Stimulated activated naive CD8-positive, alpha-beta T cell treated with anti-CD3 and anti-CD28 coated beads, Interleukin-15, amount 100 ng/mL, for 72 hours (primary cell): ENCODE measurements at places on chromosomes 4 and X.
A peak's percentile ranks its signal among the peaks of the same experiment; 100 is the strongest.

DNA sequence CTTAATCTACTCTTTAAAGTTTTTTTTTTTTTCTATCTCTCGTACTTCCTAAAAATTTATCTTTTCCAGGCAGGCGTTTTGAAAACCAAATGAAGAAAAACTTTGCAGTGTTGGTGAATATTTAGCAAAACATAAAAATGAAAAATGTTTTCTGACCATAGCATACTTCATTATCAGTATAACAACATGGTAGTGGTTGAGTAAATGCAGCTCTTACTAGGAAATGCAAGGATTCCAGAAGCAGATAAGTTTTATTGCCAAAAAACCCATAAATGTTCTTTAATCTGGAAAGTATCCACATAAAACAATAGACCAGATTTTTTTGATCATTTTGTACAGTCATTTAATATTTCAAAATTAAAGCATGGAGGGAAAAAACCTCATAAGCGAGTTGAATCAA is 136.9 kb upstream of the GUCY1A1 start:
- DNase-seq: no peak

GRCh38 chrX:19514791-19515614 is at the start of gene MAP3K15:
Gene MAP3K15 (minus strand): TSS chrX:19515508. CDS start chrX:19515261, 247 bp downstream.
- DNase-seq: peak; percentile 14

GRCh38 chrX:154441564-154441963 is 2.4 kb upstream of the FAM50A start:
- no peak for DNase-seq

DNA sequence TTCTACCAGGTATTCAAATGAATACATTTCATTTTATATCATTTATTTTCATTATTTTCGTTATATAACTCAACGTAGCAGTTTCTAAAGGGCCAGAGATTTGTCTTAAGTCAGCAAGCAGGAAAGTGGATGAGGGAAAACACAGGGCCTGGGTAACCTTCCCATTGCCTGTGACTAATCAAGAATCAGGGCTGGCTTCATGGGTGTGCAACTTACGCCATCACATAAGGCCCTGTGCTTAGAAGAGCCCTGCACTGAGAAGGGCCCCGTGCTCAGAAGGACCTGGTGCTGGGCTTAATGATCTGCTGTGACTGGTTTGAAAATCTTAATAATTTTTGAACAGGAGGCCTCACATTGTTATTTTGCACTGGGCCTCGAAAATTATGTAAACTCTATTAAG is 65.4 kb upstream of the FAM9C start:
- DNase-seq: no peak

DNA sequence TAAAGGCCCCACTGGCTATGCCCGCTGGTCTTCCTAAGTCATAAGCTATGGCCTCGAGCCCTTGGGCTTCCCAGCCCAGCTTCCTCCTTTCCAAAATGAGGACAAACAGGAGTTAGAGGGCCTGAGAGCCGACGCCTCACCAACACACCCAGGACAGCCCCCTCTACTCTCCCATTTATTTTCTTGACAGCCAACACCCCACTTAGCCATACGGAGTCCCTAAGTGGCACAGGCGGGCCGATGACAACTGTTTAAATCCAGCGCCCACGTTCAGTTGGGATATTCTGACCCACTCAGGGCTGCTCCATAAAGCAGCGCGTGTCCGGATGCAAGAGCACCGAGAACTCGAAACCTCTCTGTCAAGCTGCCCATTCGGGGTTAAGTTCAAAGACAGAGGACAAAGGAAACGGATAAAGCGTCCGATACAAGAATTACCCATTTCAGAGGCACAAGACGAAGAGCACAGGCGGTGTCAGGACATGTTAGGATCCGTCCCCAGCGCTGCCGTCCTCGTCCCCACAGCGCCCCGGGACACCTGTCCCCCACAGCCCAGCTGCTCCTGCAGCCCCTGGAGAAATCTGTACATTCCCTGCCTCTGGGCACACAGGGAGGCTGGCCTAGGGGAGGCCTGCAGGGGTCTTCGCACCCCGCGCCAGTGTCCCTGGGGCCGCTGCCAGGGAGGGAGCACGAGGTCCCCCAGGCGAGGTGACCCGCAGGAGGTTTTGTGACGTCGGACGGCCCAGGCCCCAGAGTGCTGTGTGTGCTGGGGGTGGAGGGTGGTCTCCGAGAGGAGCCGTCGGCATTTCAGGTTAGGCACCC is 1.2 kb downstream of the PRKX start:
- DNase-seq: no peak

DNA sequence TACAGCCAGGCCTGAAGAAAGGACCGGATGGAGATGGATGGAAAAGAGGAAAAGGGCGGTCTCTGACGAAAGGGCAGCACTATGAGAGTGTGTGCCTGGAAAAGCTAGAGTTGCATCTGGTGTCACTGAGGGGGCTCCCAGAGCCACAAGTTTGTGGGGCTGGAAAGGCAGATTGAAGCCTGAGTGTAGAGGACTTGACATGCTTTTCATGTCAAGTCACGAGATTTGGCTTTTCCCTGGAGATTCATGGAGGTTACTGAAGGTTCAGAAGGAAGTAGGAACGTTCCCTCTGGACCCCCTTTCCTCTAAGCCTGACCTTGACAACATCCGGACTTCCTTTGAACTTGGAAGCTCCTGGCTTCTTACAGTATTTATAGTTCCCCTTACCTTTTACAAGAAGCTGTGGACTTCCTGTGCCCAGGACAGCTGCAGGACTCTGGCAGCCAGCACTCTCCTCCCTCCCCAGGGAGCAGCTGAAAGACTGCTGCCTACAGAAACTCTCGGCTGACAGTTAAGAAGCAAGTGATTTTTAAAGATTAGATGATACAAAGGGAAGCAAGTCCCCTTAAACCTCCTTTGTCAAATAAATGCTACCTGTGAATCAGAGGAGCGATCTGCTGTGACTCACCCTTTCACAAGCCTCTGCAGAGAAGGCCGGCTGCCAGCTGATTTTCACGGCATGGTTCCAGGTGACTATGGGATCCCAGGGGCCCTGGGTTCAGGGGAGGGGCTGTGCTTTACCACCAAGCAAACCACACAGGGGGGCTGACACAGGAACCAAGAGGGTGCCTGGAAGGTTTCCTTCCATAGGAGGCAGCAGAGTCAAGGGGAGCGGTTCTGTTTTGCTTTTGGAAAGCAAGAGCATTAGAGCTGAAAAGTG is 72.9 kb upstream of the STIM2 start:
- peak; percentile 48 for DNase-seq

GRCh38 chr4:91963486-91963885 is 340.3 kb upstream of the GRID2 start:
- no peak for DNase-seq

DNA sequence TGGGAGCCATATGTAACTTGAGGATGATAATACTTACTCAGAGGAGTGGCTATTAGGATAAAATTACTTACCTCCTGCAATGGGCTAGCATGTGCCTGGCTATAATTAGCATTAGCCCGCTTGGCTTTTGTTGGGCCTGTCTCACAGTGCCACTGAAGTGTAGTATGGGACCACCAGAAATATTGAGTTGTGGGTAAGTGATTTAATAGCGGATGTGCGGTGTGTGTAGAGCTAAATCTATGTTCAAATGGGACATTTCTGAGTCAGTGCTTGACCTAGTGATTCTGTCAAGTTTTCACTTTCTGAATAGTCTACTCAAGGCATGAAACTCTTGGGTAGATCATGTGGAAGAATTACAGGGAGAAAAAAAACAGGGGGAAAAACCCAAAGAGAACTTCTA is 3.5 kb upstream of the CLNK start:
- no peak for DNase-seq

DNA sequence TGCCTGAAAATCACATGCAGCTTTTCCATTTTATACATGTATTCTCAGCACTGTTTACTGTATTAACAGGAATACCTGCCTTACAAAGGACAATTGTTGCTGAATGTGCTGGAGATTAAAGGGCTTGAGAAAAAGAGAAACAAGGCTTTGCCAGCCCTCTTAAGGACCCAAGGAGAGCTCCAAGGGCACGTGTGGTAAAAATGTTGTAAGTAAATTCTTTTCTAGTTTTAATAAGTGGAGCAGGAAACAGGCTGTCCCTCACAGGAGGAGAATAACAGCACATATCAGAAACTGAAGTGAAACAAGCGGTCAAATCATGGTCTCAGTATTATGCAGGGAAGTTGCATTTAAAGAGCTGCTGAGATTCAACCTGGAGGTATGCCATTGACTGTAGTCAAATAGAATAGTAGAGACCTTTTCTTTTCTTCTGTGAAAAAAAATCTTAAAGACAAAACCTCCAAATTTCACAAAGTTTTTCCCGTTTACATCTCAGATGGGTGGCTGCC is 18.5 kb downstream of the IGFBP7 start:
- DNase-seq: no peak

DNA sequence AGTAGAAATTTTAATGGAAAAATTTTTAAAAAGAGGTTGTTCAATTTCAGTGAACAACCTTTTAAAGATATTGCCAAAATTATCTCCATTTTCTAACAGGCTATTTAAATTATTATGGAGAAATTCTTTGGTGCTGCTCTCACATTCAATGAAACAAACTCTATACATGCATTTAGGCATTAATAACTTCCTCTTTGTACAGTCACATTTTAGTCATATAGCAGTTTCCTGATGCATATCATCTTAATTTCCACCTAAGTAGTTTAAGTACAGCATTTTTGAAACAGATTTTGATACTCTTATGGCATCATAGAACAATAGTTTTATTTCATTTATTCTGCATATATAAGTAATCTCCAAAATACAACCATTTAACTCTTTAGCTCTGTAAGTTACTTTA is 500.1 kb downstream of the STPG2 start:
- DNase-seq: no peak

GRCh38 chrX:124358800-124359383 is 12.5 kb downstream of the SH2D1A start:
- DNase-seq: no peak

DNA sequence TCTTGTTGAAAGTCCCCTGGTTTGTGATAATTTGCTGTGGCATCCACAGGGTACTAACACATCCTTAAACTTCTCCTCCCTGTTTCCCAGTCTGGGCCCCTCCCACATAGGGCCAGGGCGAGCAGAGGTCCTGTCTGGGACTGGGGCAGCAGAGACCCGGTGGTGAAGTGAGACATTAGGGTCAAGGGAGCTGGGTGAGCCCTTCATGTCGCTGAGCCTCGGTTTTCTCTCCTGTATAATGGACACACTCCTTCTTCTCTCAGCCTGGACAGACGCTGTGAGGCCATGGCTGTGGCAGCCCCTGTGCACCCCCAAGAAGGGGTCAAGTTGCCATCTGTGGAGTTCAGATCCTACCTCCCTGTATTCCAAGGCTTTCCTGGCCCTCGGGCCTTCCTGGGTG is 33.0 kb upstream of the HMX1 start:
- no peak for DNase-seq

DNA sequence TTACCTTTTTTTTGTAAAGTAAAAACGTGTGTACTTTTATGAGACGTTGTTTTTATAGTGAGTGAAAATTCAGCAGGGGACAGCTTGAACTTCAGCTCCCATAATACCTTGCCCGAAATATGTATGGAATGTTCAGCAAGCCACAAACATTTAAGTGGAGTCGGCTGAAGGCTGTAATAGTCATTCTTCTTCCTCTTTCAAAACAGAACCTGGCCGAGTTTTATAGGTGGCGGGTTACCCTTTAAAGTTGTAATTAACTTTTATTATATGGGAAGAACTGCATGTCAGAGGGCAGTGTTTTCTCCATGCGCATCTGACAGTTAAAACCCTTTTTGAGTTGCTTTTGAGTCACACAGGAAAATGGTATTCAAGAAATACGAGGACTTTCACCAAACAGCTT is 50.7 kb downstream of the CLDN34 start:
- DNase-seq: no peak

GRCh38 chr4:185711726-185712125 is 100.3 kb downstream of the SORBS2 start:
- DNase-seq: no peak

DNA sequence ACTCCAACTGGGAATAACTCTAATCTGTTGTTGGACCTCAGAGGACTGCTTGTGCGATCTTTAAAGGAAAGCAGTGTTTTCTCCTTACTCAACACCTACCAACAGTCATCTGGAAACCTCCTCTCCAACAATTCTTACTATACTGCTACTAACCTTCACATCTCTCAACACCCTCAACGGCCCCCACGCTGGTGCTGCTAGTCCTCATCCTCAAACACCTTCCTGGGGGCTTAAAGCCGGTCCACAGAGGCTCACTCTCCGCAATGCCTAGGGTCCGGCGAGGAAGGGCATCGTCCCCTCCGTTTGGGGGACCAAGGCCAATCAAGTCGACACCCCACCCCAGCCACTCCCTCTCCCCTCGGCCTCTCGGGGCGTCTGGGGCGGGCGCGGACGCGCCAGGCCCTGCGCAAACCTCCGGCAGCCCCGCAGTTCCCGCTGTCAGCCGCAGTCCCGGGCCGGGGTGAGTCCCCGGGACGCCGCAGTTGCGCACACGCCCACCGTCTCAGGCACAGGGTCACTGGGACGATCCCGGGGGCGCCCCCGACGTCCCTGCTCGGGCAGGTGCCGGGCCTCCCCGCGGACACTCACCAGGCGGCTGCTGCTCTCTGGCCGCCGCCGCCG is 418 bp downstream of the TAB3 start:
- DNase-seq: peak; percentile 40

- DNase-seq: no peak
Measured at GRCh38 chr4:3434881-3435685, 6.7 kb upstream of the HGFAC start.

- no peak for DNase-seq
Measured at GRCh38 chrX:118724775-118725174, 2.6 kb upstream of the IL13RA1 start.

GRCh38 chrX:102959471-102959870 is 22.4 kb downstream of the RAB40AL start:
- no peak for DNase-seq

- DNase-seq: no peak
Measured at GRCh38 chr4:95296052-95296451, 252.7 kb downstream of the UNC5C start.

DNA sequence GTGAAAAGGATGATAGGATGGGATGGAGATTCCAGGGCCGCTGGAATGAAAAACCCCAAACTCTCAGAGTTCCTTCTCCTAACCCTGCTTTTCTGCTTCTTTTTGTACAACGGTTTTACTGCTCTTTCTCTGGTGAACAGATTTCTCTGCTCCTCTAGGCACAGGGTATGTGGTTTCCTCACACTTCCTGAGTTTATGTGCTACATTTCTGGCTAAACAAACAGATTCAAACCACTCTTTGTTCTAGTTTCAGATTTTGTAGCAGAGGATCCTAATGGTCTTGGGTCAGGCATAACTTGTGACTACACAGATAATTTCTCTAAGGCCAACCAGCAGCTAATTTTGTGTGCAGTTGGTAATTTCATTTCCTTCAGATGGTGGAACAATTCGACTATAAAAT is 52.6 kb downstream of the OSTC start:
- DNase-seq: no peak

- no peak for DNase-seq
Measured at GRCh38 chrX:17521871-17522693, 147.1 kb downstream of the NHS start.

DNA sequence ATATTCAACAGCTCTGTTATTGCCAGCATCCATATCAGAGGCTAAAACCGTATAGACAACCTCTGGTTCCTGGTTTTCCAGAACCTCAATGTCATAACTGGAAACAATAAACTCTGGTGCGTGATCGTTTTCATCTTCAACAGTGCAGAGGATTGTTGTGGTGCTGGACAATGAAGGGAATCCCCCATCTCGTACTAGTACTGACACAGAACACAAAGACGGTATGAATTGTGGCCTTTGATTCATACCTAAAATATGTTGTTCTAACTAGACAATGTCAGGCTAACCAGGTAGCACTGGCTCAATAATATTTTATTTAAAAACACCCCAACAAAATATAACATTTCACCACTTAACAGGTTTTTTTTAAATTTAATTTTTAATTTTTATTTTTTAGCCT is 186.9 kb downstream of the DCHS2 start:
- DNase-seq: no peak

GRCh38 chr4:130591091-130591490 is 1495.1 kb downstream of the C4orf33 start:
- DNase-seq: no peak

- peak; percentile 50 for DNase-seq
Measured at GRCh38 chrX:275967-276580, 5.1 kb upstream of the PLCXD1 start.
